Spinal cord (tissue), 10 donors: ENCODE measurements at places on chromosomes 7 and 10.

DNA sequence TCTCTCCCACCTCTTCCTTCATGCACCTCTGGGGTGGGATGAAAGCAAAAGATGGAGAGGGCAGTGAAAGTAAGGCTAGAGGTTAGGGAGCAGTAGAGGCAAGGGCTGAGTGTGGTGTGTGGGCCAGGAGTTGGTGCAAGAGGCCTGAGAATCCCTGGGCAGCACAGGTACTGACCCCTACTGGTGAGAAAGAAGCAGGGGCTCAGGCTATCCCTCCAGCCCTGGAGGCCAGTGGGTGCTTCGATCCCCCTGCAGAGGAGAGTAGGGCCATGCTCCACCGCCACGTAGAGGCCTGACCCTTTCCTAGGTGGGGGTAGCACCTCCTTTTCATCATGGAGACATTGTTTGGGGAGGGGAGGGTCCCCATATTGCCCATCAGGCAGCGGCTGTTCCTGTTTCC is 9.8 kb downstream of the CDHR1 start:
- no peak for DNase-seq

- DNase-seq = no peak
These were observed 28.9 kb upstream of the SLC26A5 start for GRCh38 chr7:103474956-103475355.

DNA sequence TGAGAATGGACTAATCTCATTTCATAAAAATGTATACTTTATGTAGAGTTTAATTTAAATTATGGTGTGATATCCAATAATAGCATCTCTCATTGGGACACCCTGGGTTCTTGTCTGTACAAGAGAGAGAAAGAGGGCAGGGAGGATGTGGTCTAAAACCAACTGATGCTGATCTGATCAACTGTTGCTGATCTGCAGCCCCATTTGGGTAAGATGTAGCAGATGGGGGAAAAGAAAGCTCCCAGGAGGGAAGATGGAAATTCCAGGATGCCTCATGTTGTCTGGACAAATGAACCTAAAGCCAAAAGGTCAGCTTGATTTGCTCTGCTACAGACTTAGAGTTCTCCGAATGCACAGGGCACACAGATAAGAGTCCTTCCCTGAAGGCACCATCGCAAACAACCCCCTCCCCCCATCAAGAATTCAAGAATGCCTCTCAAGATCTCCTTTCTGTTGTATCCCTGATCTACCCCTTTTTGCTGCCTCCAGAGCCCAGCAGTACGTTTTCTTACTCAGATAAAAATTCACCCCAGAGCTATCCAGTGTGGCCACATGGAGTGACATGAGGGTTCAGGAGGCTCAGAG is 171.4 kb upstream of the INHBA start:
- no peak for DNase-seq

DNA sequence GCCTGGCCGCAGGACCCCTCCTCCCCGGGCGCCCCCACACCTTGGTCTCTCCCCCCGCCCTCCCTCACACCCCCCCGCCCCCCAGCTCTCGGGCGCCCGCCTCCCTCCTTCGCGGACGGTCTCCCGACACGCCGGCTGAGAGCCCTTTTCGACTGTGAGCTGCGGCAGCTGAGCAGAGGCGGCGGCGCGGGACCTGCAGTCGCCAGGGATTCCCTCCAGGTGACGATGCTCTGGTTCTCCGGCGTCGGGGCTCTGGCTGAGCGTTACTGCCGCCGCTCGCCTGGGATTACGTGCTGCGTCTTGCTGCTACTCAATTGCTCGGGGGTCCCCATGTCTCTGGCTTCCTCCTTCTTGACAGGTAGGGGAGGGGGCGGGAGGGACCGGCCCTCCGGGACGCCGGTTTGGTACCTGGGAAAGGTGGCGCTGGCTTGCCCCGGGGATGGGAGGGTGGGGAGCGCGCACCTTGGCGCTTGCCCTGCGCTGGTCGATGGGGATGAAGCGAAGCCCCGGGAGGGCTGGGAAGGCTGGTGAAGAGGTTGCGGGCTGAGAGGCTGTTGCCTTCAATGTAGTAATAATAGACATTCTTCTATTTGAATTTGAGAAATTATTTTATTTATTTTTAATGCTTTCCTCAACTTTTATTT is at the start of gene BMPER:
Gene BMPER (plus strand): TSS at position 151 of the 644 bp plus-strand sequence. CDS start 75 bp downstream, at position 226.
- peak; percentile 77 for DNase-seq

GRCh38 chr7:86778271-86778670 is 134.6 kb downstream of the GRM3 start:
- DNase-seq = no peak

DNA sequence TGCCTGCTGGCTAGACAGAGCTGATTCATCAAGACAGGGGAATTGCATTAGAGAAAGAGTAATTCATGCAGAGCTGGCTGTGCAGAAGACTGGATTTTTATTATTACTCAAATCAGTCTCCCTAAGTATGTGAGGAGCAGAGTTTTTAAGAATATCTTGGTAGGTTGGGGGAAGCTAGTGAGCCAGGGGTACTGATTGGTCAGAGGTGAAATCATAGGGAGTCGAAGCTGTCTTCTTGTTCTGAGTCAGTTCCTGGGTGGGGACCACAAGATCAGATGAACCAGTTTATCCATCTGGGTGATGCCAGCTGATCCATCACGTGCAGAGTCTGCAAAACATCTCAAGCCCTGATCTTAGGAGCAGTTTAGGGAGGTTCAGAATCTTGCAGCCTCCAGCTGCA is 39.8 kb downstream of the FOXI2 start:
- no peak for DNase-seq

DNA sequence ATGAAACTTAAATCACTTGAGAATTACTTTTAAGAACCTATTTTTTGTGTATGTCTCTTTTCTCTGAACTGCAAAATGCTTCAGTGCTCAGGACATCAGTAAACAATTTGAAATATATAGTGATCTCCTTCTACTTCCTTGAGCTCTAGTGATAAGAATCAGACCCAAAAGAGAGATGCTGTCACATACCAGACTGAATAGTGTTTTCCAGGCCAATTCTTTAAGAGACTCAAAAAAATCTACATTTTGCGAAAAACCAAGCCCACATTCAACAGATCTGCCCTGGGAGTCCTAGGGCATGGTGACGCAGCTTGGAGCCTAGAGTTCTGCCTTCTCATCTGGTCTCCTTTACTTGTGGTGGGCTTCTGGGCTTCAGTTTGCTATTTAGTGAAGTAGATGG is 72.1 kb upstream of the SLC13A1 start:
- DNase-seq = no peak

DNA sequence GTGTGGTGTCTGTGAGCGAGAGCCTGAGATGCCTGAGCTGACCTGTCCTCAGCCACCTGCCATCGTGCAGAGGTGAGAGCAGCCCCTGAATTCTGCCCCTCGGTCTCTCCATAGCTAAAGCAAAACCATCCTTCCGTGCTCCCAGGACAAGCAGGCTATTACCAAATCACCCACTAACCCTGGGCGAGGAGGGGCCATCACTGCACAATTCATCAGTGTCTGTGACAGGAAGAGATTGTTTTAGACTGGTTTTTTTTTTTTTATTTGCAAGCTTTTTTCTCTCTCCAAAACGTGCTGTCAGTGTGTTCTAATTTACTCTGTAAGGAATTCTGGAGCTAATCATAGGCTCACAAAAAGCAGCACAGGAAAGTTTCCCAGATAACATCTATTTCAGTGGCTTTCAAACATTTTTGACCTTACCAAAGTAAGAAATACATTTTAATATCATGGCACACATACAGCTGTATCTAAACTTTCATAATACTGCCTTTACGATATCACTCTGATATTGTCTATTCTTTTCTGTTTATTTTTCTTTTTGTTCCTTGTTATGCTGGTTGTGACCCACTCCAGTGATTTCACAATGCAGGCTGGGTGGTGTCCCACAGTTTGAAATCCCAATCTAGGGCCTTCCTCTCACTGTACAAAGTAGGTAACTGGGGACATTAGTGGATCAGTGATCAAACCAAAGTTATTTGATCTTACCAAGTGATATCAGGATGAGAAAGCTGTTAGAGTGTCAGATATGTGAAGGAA is 62.8 kb downstream of the EGFR start:
- DNase-seq = no peak

DNA sequence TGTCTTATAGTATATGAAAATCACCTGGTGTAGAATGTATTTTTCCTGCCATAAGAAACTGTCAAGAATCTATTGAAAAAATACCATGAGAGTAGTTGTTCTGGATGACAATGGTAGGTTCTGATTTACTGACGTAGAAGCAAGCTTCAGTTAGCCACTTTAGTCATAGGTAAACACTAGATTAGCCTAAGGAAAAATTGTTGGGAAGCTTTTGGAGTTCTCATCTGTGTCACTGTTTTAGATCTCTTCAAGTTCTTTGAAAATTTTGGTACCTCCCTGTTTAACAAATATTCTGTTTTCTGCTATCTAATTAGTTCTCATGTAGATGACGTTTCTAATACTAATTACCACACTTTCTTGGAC is 131.8 kb downstream of the ADK start:
- DNase-seq = no peak

DNA sequence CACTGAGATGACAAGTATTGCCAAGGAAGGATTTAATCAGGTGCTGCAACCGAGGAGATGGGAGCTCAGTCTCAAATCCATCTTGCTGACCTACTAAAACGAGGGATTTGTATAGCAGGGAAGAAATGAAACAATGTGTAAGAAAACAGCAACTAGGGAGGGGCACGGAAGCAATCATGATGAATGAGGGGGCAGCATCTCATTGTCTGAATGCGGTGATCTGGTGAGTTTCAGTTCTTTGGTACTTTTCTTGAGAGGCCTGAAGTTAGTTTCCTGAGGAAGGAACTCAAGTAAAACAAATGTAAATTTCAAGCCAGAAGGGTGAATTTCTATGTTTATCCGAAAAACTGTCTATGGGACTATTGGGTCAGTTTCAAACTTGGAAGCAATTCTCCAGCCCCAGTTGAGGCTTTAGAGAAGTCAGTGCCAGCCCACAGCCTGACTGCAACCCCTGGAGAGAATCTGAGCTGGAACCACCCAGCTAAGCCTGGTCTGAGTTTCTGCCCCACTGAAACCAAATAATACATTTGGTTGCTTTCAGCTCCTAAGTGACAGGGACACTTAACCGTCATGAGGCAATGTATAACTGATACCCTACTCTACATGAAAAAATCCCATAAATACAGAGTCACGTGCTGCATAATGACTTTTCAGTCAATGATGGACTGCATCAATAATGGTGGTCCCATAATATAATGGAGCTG is 45.8 kb upstream of the TNS3 start:
- DNase-seq = no peak

GRCh38 chr7:151175047-151175792 is 7.7 kb upstream of the GBX1 start:
- no peak for DNase-seq

DNA sequence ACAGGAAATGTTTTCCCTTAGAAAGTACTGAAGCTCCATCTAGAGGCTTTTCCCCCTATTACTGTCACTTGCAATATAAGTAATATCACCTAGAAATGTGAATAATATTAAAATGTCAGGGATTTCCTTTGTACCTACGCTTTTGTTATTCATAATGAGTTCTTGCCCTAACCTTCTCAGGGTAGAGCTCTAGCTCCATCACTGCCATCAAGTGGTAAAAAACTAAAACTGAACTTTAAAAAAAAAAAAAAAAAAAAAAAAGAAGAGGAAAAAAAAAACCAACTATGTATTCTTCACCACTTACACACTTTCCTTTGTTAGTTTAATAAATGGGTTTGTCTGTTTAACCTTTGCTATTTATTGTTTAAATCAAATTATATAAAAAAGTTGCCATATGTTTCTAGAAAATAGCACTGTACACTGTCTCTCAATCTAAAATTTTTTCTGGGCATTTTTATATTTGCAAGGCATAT is 49.9 kb downstream of the DNAJC1 start:
- no peak for DNase-seq

GRCh38 chr7:111780527-111780926 is 218.2 kb upstream of the IMMP2L start:
- DNase-seq = no peak

DNA sequence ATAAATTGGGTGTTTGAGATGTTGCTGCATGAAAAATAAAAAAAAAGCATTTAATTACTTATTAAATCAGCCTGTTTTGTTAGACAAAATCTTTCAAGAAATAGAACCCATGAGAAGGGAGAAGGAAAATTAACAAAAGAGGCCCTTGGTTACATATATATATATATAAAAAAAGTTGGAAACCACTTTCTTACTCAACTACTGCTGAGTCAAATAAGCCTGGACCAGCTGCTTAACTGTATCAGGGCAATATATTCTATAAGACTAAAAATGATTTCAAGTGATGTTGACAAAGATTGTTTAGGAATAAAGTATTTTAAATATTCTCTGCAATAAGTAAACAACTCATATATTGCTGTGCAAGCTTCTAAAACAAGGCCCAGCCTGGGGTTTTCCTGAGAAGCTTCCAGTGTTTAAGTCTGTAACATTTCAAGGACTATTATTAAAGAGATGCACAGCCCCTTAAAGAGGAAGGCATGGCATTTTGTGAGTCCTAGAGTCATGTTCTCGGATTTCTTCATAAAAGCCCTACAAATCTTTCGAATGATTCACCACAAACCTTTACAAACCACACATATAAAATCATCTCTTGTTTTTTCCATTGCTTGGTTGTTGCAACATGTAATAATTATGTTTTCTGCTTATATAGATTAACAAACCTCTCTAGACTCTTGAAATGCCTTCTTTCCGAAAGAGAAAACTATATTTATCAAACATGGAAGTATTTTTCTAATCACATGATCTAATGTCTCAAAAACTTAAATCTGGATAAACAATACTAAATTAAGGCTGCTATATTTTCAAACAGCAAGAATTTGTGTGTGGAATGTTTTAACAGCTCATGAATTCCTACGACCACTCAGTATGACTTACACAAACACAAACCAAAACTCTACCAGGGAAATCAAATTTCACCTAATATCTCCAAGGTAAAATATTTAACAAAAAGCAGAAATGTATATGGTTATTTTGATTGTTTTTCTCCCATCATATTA is 14.3 kb downstream of the JAZF1 start:
- DNase-seq = no peak
